Peyer's patch (tissue), 4 donors: ENCODE measurements at places on chromosomes 6 and 20. TPM values are rescaled to one million over a fixed set of nuclear protein-coding genes. Genes with fewer than 3 reads are reported as not detected.

GRCh38 chr20:45254383-45255262 lies at the start of gene SLPI:
Gene SLPI (minus strand): TSS chr20:45254564. CDS start chr20:45254543, 21 bp downstream.
- DNase-seq: peak; percentile 54

GRCh38 chr6:138863321-138863720 lies 67.4 kb downstream of the ECT2L start:
- DNase-seq: no peak

- no peak for DNase-seq
Observed at GRCh38 chr20:49009899-49010631, 36.0 kb upstream of the CSE1L start.

- no peak for DNase-seq
Observed at GRCh38 chr20:35166242-35166830, 5.5 kb upstream of the PROCR start.

DNA sequence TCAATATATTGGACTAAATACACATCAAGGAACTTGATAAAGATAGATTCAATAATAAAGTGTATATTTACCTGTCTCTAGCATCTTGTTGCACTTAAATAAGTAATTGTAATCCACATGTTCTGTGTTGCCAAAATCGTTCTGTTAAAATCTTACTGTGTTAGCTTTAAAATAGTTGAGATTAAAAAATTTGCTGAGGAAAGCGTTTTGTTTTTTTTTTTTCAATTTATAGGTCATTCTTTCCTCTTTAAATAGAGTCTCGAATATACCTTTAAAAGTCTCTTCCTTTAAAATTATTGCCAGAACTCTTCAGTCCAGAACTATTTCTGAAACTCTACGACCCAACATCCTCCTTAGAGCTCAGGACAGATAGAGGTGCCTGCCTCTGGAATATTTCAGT lies 195.6 kb upstream of the OPRM1 start:
- DNase-seq: no peak

GRCh38 chr6:149567194-149567586 lies 1.0 kb downstream of the GINM1 start:
- DNase-seq: no peak

The HDGFL1 gene
- not detected for total RNA-seq

DNA sequence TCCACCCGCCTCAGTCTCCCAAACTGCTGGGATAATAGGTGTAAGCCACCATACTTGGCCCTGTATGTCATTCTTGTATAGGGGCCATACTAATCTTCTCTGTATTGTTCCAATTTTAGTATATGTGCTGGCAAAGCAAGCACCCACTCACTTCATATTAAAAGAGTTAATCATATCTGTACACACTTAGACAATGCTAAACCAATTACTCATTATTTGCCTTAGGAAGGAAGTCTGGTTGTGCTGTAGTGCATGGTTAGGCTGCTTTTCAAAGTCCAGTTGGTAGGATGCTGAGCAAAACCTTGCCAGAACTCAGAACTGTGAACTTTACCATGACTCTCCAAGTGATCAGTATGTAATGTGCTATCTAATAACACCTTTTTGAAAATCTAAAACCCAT lies 88.6 kb downstream of the LIN28B start:
- no peak for DNase-seq

GRCh38 chr6:98215531-98215930 lies 618.8 kb upstream of the POU3F2 start:
- no peak for DNase-seq

GRCh38 chr20:40134176-40134575 lies 554.9 kb downstream of the MAFB start:
- no peak for DNase-seq

GRCh38 chr6:56953597-56954402 lies 1.1 kb upstream of the BEND6 start:
- DNase-seq: no peak

DNA sequence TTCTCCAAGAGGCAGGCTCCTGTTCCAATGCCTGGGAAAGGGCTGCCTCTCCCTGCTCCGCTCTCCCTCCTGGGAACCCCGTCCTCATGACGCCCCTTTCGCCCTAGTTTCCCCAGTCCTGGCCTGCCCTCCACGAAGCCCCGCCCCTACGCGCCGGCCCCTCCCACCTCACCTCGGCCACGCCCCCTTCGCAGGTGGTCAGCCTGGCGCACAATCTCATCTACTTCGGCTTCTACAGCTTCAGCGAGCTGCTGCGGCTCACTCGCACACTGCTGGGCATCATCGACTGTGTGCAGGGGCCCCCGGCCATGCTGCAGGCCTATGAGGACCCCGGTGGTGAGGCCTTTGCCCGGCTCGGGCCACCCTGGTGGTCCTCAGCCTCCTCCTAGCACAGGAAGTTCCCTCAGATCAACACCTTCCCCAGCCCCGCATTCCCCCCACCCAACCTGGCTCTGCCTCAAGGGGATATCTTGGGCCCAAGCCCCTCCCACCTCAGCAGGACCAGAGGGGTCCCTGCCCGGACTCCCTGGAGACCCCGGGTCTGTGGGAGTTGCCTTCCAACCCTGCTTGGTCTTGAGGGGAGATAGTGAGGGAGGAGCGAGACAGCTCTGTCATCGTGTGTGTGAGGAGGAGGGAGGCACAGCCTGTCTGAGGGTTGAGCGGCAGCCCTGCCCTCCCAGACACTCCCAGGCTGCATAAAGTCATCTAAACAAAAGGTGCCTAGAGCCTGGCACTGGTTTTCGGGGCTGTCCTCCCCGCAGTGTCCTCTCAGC lies 40.3 kb downstream of the UQCC2 start:
- DNase-seq: no peak

DNA sequence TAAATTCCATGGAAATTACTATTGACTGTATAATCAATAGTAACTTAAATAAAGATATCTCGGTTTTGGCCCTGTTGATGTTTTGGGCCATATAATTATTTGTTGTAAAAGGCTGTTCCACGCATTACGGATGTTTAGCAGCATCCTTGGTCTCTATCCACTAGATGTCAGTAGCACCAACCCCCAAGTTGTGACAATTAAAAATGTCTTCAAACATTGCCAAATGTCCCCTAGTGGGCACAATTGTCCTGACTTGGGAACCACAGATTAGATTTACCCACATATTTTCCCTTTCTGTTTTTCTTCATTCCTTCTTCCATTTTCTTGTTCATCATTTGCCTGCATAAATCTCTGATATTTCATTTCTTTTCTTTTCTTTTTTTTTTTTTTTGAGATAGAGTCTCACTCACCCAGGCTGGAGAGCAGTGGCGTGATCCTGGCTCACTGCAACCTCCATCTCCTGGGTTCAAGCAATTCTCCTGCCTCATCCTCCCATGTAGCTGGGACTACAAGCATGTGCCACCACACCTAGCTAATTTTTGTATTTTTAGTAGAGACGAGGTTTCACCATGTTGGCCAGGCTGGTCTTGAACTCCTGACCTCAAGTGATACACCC lies 13.6 kb upstream of the WFDC8 start:
- DNase-seq: no peak

The ZNF292 gene
- total RNA-seq: 72.5 TPM

The CDH4 gene
- not detected for total RNA-seq

The TREML2 gene
- not detected for total RNA-seq

- DNase-seq: peak; percentile 9
Observed at GRCh38 chr20:37278966-37279590, 10.4 kb upstream of the MANBAL start.

- no peak for DNase-seq
Observed at GRCh38 chr6:157716251-157716995, 106.6 kb upstream of the SNX9 start.

The PLEKHG1 gene
- total RNA-seq: 52.2 TPM

The SLC17A4 gene
- 61.1 TPM for total RNA-seq

The PTCRA gene
- not detected for total RNA-seq

DNA sequence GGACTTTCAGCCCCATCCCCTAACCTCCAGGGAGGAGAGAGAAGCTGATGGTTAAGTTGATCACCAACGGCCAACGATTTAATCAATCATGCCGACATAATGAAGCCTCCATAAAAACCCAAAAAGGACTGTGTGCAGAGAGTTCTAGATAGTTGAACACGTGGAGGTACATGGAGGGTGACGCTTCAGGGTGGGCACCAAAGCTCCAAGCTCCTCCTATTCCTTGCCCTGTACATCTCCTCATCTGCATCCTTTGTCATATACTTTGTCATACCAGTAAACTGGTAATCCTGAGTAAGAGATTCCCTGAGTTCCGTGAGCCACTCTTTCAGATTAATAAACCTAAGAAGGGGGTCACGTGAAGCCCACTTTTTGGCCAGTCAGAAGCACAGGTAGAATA lies 3.7 kb upstream of the GMDS start:
- DNase-seq: no peak

DNA sequence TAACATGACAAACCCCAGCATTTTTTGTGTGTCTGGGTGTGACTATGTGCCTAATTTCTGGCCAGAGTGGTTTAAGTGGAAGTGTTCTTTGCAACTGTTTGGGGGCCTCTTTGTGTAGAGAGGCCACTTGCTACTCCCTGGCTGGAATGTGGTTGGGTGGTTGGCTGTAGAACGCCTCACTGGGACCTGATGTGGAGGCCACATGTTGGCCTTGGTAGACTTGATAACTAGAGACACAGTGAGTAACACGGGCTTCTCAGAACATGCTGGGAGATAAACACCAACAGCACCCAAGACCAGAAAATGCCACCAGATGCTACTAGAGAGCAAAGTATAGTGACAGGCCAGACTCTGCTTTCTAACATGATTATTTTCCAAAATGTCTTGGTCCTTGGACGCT lies 111.2 kb upstream of the ZFP64 start:
- DNase-seq: no peak

The MUC21 gene
- not detected for total RNA-seq

The MAS1 gene
- total RNA-seq: not detected

DNA sequence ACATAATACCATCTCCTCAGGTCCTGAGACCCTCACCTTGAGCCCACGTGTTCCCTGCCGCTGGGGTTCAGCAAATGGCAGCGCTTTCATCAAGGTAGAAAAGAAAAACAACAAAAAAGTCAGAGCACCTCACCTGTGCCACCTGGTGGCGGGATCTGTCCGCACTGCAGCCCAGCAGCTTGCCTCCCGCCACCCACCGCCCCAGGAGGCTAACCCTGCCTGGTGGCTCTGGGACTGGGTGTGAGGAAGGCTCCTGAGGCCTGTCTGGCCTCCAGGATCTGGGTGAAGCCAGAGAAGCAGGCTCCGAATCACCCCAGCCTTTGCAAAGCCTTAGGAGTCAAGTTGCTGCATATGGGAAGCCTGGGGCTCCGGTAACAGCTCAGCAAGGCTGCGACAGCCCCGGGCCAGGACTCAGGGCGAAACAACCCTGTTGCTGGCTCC lies 270.8 kb downstream of the BMP7 start:
- no peak for DNase-seq

- DNase-seq: no peak
Observed at GRCh38 chr20:38875175-38875993, 50.8 kb upstream of the FAM83D start.

DNA sequence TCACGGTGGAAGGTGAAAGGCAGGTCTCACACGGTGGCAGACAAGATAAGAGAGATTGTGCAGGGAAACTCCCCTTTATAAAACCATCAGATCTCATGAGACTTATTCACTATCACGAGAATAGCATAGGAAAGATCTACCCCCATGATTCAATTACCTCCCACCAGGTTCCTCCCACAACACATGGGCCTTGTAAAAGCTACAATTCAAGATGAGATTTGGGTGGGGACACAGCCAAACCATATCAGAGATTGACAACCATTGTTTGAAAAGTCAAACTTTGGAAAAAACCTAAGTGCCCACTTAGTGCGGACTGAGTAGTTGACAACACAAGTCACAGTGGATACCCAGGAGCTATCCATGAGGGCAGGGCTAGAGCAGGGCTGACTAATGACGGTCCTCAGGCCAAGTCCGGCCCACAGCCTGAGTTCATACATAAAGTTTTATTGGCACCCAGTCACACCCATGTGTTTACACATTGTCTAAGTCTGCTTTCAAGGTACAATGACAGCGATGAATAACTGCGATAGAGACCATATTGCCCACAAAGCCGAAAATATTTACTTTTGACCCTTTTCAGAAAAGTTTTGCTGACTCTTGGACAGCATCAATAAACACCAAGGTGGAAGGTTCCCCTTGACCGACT lies 33.8 kb upstream of the PMEPA1 start:
- DNase-seq: no peak

- no peak for DNase-seq
Observed at GRCh38 chr20:13817342-13817741, 32.5 kb downstream of the NDUFAF5 start.

The SLC17A2 gene
- not detected for total RNA-seq

The HUS1B gene
- total RNA-seq: 4.4 TPM

DNA sequence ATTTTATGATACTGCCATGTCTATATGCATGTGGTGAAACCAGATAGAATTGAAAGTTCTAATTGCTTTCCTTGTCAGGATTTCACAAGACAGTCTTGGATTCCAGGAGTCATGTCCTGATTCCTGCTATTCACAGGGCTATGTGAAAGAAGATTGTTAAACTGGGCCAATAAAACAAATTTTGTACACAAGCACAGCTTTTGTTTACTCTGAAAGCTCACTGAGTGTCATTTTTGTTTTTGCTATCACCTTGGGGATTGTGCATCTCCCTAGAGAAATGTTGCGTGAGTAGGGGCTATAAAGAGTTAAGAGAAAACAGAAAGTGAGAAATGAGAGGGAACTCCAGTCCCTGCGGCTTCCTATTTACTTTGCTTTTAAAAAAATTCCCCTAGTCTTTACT lies 627.5 kb downstream of the PKHD1 start:
- DNase-seq: no peak

The ZC3H12D gene
- 16.8 TPM for total RNA-seq

DNA sequence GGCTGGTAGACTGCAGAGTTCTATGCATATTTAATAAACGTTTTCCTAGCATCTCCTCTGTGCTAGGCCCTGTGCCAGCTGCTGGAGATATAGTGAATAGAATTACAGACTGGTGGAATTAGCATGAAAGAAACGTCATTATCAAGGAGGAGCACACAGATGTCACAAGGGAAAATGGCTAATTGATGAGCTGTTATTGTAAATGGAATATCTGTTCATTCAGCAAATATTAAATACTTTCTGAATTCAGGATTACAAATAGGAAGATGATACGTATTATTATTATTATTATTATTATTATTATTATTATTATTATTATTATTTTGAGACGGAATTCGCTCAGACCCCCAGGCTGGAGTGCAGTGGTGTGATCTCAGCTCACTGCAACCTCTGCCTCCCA lies 1.2 kb downstream of the AAR2 start:
- DNase-seq: no peak

DNA sequence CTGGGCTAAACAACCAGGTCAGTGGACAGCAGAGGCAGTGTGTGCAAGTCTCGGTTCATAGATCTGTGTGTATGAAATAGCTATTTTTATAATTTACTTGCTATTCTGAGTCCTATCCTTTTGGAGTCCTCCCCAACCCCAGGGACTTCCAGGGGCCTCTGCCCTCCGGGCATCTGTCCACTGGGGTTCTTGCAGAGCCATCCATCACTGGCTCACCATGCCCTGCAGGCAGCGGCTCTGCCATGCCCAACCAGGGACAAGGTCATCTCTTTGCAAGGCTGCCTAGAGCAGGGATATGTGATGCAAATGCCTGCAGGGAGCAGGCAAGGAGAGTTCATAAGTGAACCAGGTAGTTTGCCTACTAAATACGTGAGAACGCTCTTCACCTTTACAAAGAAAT lies 10.5 kb upstream of the BEND3 start:
- no peak for DNase-seq

The TRIM40 gene
- total RNA-seq: 13.7 TPM
